ENCODE measurements at places on chromosomes 5 and 9.

GRCh38 chr5:138337685-138338410, at the start of gene FAM53C:
TSS of gene FAM53C (plus strand) at chr5:138338266. CDS start at chr5:138341336, 3,070 bp downstream.
- DNase-seq: peak; percentile 85

- no peak for DNase-seq
These were observed 199.6 kb downstream of the SMARCA2 start for GRCh38 chr9:2214707-2215106.

DNA sequence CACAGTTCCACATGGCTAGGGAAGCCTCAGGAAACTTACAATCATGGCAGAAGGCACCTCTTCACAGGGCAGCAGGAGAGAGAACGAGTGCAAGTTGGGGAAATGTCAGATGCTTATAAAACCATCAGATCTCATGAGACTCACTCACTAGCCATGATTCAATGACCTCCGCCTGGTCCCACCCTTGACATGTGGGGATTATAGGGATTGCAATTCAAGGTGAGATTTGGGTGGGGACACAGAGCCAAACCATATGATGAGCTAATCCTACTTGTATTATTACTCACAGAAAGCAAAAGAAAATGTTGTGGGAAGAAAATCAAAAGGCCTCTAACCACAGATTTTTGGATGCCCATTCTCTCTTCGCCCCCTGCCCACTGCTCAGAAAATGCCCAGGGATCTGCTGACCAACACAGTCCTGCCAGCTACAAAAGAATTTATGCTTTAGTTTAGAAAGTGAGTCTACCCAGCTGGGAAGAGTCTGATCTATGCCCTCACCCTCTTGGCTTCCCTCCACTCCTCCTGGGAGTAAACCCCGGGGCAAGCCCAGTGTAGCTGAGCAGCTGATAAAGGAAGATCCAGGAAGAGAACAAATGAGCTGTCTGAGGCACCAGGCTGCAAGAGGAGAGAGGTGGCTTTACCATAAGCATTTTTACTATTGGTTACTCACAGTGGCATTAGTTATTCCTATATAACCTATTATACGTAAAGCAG, 53.1 kb downstream of the RNF130 start:
- DNase-seq: no peak

- no peak for DNase-seq
These were observed 98.7 kb downstream of the LPAR1 start for GRCh38 chr9:110939573-110939972.

DNA sequence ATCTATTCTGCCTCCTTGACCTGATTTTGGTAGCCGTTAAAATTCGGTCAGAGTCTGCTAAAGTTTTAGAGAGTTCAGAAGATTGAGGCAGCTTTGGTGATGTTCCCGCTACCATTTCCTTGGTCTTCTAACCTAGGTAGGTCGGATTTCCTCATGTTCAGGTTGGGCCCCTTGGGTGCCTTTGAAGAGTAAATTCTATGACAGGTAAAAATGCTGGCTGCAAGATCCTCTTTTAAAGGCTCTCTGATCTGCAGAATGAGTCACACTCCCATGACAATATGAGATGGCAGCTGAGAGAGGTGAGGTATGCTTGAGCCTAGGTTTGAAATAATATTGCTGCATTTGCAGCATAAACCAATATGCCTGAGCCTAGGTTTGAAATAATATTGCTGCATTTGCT, 198.9 kb downstream of the TSSK1B start:
- DNase-seq: no peak

DNA sequence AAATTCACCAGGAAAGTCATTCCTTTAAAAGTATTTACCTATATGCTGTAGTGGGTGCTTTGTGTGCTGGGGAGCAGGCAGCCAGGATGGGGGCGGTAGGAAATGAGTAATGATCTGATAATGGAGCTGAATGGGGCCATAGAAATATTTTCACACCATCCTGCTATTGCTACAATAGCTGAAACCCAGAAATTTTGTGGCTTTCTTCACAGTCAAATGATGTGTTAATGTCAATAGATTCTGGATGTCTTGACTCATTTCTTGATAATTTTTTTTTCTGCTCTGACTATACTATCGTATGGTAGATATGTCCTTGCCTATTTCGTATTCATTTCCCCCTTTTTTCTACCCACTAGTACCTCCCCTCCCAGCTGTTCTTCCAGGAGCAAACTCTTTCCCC, 59.5 kb downstream of the RORB start:
- DNase-seq: no peak

DNA sequence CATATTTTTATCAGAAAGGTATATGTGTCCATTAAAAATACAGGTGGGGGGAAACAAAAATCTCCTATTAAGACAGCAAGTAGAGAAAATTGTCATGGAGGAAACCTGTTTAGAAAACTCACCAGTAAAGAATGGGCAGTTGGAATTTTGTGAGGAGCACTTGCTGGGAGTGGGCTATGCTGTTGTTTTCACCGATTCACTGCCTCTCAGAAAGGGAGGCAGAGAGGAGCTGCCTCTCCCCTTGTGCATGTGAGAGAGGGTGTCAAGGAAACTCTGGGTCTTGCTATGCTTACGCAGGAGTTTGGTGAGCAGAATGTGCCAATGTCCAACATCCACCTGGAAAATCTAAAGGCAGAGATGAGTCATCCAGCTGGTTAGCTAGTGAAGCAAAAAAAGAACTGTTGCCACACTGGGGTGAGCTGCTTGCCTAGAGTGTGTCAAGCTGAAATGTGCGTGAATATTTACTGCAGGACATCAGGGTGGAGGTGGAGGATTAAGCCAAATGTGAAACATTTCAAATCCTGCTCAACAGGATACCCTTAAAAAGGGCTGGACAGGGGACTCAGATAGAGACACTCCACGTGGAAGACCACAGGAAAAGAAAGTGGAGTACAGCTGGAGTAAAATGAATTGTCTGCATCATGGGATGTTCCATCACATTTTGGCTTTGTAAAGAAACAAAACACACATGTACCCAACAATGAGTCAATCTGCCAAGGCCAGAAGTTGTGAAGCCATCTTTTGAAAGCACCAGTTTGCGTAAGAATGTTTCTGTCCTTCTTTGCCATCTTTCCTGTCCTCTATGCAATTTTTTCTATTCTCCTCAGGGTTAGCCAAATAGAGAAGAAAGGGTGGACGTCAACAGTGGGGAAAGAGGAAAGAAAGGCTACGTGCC, 449.7 kb upstream of the MPDZ start:
- DNase-seq: no peak

DNA sequence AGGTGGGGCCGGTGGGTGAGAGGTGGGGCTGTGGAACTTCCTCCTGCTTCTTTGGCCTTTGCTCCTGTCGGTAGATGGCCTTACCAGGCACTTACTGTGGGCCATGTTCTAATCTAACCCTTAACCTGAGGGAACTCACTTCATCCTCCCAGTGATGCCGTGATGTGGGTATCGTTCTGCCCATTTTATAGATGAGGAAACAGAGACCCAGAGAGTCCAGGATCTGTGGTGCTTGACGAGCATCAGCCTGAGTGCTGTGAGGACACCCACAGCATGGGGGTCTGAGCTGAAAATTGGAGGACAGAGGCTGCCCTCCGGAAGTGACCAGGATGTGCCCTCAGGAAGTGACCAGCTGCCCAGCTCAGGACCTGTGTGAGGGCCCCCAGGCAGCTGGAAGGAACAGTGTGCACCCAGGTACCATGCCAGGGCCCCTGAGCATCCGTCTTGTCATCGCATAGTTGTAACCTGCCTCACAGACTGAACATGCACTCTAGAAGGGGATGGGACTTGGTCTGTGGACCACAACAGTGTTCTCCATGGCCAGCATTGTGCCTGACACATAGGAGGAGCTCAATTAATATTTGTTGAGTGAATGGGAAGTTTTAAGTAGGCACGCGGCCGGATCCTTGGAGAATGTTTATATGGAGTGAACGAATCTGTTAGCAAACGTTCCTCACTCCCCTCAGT, 8.5 kb downstream of the NEK6 start:
- DNase-seq: no peak
